Adrenal gland (tissue), 19 donors: ENCODE measurements at places on chromosomes 5 and 9. TPM values are rescaled to one million over a fixed set of nuclear protein-coding genes. Genes with fewer than 3 reads are reported as not detected.

DNA sequence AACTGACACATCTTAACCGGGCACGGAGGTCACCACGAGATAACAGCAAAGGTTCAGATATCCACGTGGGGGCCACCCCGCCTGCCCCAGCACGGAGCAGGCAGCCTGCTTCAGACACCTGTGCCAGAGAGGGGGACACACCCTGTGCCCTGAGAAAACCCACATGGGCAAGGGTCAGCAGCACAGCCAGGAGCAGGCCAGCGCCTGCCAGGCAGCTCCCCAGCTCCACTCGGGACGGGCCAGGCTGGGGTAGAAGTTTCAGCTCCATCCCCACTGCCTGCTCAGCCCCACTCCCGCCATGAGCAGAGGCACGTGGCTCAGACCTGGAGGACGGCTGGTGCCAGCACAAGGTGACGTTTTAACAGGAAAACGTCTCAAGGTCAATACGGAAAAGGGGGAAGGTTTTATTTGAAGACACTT lies 22.2 kb downstream of the SLC12A7 start:
- H3K27me3 ChIP-seq, result no peaks in the 10 kb centered on the region
- H3K27ac ChIP-seq, result no peak overlapping the region
- H3K4me3 ChIP-seq, result no peak overlapping the region
- H3K4me1 ChIP-seq, result no peaks in the 10 kb centered on the region

HK3 gene
- 37.4 TPM for total RNA-seq

DNA sequence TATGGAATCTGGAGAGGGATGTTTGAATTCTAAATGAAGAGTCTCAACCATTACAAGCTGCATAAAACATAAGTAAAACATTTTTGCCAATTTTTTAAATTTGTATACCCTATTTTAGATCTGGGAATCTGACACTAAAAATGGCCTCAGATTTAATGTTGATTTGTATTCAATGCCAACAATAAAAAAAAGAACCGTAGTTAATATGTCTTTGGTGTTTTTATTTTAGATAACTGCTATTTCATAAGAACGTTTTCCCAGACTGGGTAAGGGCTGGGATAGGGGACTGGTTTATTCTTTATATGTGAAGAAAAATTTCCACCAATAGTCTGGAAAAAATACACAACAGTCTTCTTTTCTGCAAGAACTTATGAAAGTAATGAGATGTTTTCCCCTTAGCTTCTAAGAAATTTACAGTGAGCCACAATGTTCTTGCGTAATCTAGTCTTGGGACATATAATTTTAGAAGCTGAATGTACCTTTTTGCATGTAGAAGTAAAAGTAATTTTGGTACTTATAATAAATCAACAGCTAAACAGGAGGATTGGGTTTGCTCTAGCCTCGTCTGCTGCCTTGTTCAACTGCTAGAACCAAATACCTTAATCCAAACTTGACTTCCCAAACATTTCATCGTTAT lies 244.6 kb upstream of the EFNA5 start:
- H3K36me3 ChIP-seq, result no peaks in the 10 kb centered on the region
- DNase-seq, result no peak
- H3K27ac ChIP-seq, result no peak overlapping the region
- H3K4me1 ChIP-seq, result no peaks in the 10 kb centered on the region

POU5F2 gene
- total RNA-seq, result 2.7 TPM

DNA sequence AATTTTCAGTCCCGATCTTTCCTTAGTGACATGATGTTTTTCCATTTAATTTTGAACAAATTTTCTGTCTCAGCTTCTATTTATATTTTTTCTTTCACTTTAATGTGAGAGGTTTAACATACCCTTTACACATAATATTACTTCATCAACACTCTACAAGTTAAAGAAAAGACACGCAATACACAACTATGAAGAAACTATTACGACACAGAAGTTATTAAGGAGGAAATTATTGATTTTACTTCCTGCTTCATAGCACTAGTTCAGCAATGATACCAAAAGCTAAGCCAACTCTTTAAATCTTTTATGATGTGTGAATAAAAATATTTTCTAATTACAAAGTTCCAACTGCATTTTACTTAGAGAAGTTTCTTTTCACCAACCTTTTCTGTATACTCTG lies 432.3 kb upstream of the DAB2 start:
- no peak overlapping the region for H3K27ac ChIP-seq

GRCh38 chr5:170151097-170151831 lies 45.6 kb downstream of the FOXI1 start:
- H3K4me3 ChIP-seq, result no peak overlapping the region
- H3K27me3 ChIP-seq, result no peaks in the 10 kb centered on the region
- peak; percentile 93 for DNase-seq
- H3K36me3 ChIP-seq, result no peaks in the 10 kb centered on the region

KIAA0825 gene
- 3.1 TPM for total RNA-seq

DNA sequence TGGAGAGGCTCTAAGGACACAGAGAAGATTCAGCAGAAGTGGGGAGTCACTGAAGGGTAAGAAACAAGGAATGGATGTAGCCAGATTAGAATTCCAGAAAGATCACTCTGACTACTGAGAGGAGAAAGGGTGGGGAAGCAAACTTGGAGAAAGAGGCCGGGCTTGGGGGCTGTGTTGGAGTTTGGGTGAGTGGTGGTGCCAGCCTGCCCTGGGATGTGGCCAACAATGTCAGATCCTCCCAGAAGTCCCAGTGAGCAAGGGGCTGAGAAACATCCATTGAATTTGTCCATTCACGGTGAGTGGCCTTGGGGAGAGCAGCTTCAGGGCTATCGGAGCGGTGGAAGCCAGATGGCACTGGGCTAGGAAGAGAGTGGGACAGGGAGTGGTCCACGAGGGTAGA lies 60.4 kb downstream of the COL15A1 start:
- no peak overlapping the region for H3K27ac ChIP-seq
- DNase-seq, result no peak
- H3K4me1 ChIP-seq, result peaks cover 5% of the 10 kb centered on the region
- no peak overlapping the region for H3K4me3 ChIP-seq
- no peaks in the 10 kb centered on the region for H3K36me3 ChIP-seq

TMEM8B gene
- 43.6 TPM for total RNA-seq

DNA sequence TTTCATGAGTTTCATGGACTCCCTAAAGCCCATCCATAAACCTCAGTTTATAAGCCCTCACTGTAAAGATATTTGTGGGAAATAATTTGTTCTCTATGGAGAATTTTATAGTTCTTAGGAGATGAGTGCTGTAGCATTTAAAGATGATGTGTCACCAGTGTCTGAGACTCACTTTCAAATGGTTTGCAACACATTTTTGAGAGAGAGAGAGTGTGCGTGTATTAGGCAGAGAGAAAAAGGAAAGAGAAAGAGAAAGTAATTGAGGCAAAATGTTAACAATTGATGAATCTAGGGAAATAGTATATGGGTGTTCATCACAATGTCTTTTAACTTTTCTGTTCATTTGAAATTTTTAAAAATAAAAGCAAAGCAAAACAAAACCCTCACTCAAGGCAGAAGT lies 479.0 kb downstream of the ZSWIM6 start:
- H3K4me3 ChIP-seq, result no peak overlapping the region
- H3K27me3 ChIP-seq, result no peaks in the 10 kb centered on the region
- H3K4me1 ChIP-seq, result no peaks in the 10 kb centered on the region
- no peak for DNase-seq

DNA sequence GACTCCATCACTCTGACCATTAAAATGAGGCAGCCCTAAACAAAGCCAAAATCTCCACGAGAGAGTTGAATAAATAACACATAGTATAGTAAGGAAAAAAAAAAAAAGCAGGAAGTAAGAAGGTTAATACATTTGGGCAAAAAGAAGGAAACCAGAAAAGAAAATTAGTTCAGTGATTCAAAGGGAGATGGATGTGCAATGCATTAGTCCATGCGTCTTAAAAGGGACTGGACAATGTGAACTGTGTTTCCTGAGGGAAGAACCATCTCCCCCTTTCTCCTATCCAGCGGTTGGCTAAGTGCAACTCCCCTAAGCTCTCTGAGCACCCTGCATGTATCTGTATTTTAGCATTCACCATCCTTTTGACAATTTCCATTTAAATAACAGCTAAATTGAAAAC lies 1.4 kb downstream of the ANKRA2 start:
- H3K4me1 ChIP-seq, result peaks cover 22% of the 10 kb centered on the region
- H3K36me3 ChIP-seq, result peaks cover 25% of the 10 kb centered on the region
- no peak overlapping the region for H3K4me3 ChIP-seq

DBH gene
- 234 TPM for total RNA-seq

GRCh38 chr5:56475689-56476486 lies 242.8 kb upstream of the ANKRD55 start:
- H3K27me3 ChIP-seq, result no peaks in the 10 kb centered on the region
- H3K36me3 ChIP-seq, result no peaks in the 10 kb centered on the region
- peaks cover 34% of the 10 kb centered on the region for H3K4me1 ChIP-seq
- no peak for DNase-seq

DNA sequence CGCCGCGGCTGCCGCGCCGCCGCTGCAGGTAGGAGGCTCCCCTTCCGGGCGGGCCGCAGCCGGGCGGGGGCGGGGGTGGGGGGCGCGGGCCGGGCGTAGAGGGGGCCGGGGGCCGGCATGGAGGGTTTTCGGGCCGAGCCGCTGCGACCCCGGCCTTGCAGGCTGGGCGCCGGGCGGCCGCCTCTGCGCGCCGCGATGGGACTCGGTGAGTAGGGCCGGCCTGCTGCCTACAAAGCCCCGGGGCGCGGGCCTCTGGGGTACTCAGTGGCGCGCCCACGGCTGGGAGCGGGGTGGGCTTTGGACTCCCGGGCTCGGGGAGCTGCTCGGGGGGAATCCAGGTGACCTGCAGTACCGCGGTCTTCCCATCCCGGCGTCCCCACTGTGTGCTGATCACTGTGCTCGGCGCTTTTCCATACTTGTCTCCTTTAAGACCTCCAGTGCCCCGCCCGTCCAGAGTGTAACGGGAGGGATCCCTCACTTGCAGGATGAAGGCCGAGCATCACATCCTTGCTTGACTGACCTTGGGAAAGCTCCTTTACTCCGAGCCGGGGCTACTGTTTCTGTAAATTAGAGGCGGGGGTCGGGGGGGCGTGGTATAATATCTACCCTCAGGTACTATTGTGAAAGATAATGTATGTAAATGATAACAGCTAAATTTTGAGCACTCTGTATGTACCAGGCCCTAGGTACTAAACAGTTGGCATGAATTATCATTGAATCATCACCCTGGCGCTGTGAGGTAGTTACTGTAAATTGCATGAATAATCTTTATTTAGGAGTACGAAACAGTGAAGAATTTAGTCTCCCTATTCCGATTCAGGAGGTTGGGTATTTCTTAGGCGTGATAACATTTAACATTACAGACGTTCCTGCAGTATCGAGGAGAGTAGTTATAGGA lies 672 bp downstream of the MSANTD3 start:
- H3K36me3 ChIP-seq, result no peaks in the 10 kb centered on the region
- H3K4me1 ChIP-seq, result peaks cover 20% of the 10 kb centered on the region
- DNase-seq, result peak; percentile 62
- H3K4me3 ChIP-seq, result peak overlapping the region; percentile 16
- H3K27ac ChIP-seq, result peak overlapping the region; percentile 89

DNA sequence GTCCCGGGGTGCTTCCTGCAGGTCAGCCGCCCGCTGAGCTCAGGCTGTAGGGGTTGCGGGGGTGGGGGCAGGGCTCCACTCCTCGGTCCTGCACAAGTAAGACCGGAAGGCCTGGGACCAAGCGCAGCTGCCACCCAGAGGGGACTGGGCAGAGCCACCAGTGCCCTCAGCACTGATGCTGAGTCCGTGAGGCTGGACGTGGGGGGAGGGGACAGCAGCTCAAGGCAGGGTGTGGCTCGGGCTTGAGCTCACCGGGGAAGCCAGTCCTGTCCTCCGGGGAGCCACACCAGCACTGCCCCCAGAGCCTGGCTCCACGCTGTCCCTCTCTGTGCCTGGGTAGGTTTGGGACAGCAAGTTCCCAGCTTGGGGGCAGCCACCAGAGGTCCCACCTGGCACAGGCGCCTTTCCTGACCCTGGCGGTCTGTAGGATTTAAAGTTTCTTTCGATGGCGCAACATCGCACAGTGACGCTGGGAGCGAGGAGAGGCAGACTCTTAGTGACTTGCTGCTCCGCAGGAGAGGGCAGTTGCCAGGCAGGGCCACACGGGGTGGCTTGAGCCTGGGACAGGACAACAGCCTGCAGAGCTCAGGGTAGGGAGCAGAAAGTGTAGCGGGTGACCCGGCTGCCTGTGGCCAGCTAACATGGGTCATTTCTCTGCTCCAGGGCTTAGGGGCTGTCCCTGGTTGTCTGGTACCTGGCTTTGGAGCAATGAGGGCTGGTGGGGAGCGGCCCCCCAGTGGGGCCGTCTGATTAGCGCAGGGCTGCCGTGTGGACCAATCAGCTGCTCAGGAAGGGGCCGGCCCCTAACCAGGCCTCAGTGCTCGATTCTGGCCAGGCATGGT lies 5.7 kb downstream of the LCN1 start:
- H3K36me3 ChIP-seq, result no peaks in the 10 kb centered on the region
- H3K27me3 ChIP-seq, result no peaks in the 10 kb centered on the region

GRCh38 chr5:33049842-33050241 lies 338.7 kb downstream of the NPR3 start:
- no peaks in the 10 kb centered on the region for H3K36me3 ChIP-seq
- no peaks in the 10 kb centered on the region for H3K4me1 ChIP-seq
- peak; percentile 75 for DNase-seq
- no peaks in the 10 kb centered on the region for H3K27me3 ChIP-seq
- no peak overlapping the region for H3K27ac ChIP-seq
- no peak overlapping the region for H3K4me3 ChIP-seq

GRXCR2 gene
- total RNA-seq, result not detected

PGM5 gene
- total RNA-seq, result 70.7 TPM

CSF1R gene
- total RNA-seq, result 96.3 TPM

DNA sequence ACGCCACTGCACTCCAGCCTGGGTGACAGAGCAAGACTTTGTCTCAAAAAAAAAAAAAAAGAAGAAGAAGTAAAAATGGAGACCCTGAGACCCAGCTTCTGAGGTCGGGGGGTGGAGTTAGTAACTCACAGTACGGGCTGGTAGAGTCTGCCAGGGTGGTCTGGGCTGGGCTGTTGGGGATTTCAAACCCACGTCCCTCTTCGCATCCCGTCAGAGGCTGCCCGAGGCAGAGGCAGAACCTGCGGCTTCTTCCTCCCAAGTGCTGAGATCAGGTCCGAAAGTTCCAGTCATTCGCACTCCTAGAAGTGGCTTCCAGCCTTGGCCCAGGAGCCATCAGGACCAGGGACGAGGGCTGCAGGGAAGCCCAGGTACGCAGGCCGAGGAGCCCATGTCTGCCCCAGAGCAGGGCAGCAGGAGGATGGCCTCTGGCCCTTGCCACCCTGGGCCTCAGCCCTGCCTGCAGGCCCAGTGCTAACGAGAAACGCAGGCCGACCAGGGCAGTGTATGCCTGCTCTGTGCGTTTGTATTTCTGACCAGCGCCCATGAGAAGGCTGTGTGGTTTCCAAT lies 9.9 kb upstream of the SLC2A6 start:
- H3K4me3 ChIP-seq, result no peak overlapping the region
- no peaks in the 10 kb centered on the region for H3K4me1 ChIP-seq
- H3K27me3 ChIP-seq, result no peaks in the 10 kb centered on the region
- H3K36me3 ChIP-seq, result no peaks in the 10 kb centered on the region
- no peak overlapping the region for H3K27ac ChIP-seq
